Hematopoietic multipotent progenitor cell treated with erythropoietin and hydrocortisone succinate and interleukin-3 and kit ligand, for 15 days (in vitro differentiated cells): ENCODE measurements at places on chromosomes 1 and 21.

DNA sequence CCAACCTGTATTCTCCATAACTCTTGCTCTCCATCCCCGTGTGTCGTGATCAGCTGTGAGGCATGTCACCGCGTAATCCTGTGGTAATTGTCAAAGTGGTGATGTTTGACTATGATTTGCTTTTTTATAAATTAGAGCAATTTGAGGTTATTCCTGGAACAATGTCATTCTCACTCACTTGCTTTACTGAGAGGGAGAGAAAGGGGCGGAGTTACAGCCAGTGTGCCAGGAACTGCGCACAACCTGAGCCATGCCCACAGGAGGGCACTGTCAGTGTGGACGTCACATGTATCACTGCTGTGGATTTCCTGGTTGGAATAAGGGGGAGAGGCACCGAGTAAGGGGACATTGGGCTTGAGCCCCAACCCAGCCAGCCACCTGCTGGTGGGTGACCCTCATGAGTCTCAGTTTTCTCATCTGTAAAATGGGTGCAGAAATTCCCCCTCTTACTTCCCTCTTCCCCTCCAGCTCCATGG lies 6.9 kb downstream of the ADGRB2 start:
- DNase-seq = no peak

- no peak for DNase-seq
Observed at GRCh38 chr1:214850432-214851050, 232.0 kb upstream of the KCNK2 start.

GRCh38 chr1:26787381-26787705 lies 407 bp upstream of the PIGV start:
- DNase-seq = no peak

- no peak for DNase-seq
Observed at GRCh38 chr1:45608175-45609156, 15.4 kb downstream of the CCDC17 start.

DNA sequence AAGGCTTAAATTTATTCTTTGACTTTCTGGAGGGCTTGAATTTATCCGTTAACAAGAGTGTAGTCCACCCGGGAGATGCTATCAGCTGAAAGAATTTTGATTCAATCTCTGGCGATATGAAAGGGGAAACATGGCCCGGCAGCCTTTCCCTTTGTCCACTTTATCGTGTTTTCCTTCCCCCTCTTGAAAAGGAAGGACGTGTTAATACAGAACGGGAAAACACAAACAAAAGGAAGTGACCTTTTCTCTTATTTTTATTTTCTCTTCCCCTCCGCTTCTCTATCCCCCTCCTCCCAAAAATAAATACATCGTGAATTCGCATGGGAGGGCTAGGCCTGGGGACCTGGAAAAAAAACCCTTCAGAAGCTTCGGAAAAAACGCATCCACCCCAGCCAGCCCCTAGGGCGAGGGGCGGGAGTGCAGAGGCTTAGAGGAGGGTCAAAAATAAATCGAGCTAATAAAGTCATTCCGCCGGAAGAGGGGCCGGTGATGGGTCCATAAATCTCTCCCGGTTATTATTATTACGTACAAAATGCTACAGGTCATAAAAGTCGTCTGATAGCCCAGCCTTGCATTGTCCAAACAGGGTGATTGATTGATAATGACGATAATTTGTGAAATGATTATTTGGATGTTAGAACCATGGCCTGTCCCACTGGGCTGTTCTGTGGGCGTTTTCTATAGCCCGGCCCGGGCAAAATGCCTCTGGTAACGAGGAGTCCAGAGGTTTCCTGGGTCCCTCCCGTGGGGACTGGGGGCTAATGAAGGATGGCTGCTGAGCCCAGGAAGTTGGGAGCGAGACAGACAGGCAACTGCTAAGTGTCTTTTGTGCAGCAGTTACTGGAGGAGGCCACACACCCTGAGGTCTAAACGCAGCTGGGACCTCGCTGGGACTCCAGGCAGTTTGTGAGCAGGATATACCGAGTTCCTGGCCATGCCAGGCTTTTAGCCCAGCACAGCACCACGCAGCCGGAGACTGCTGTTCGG lies 179.4 kb downstream of the PRDM16 start:
- no peak for DNase-seq

DNA sequence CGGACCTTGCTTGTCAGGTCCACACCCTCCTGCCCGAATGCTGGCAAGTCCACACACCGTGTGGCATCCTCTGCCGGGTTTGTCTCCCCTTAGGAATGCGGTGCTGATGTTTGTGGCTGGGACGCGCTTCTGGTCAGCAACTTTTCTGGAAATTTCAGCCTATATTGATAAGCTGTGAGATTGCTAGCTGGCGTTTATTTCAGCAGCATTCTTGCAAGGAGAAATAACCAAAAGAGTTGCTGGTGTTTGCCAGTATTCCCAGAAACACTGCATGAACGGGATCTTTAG lies 601 bp downstream of the CEPT1 start:
- peak; percentile 58 for DNase-seq

DNA sequence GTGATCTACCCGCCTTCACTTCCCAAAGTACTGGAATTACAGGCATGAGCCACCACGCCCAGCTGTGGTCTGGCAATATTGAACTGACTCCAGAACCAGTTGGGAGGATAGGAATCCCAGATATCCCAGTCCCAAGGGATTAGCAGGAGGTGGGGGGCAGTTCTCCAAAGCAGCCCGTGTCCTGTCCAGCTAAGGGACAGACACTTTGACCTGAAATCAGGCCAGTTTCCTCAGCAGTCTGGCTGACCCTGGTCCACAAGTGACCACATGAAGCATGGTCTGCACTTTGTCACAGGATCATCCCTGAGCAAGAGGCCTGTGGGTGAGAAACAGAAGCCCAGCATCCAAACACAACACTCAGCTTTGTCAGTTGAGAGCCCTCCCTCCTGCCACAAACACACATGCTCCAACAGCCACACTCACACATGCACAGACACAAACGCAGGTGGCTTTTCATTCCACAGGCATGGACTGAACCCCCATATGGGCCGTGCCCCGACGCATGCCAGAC lies 2.7 kb upstream of the FDPS start:
- no peak for DNase-seq

- peak; percentile 70 for DNase-seq
Observed at GRCh38 chr1:183655562-183656075, 2.5 kb upstream of the APOBEC4 start.

GRCh38 chr1:39776886-39777285 lies 5.7 kb upstream of the OXCT2 start:
- DNase-seq = no peak

- DNase-seq = no peak
Observed at GRCh38 chr1:232992227-232992626, 41.8 kb downstream of the NTPCR start.

DNA sequence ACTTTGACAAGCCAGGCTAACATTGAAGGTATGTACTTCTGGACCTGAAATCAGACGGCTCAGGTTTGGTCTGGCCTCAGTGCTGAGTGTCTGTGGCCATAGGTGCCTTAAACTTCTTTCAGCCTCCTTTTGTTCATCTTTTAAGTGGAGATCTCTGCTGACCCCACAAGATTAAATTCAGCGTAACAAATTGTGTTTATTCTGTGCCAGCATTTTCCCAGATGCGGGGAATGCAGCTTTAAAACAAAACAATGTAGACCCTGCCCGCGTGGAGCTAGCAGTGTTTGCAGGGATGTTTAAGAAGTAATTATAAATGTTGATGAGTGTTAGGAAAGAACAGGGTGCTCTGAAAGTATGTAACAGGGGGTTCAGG lies 923 bp downstream of the CAP1 start:
- DNase-seq = no peak

DNA sequence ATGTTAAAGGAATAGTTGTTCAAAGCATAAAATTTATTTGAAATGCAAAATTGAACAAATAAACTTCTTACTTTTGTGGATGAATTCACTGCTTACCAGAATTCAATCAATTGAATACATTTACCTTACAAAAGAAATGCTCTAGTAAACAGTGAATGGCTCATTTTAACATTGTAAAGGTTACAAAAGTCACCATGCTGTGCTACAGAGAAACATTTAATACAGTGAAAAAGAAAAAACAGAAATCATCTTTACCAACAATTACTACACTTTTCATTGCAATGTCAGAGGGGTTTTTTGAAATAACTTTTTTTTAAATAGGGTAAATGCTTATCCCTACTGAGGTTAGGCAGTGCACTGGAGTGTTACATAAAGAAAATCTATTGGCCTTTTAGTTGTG lies 853.0 kb downstream of the NCAM2 start:
- DNase-seq = no peak

DNA sequence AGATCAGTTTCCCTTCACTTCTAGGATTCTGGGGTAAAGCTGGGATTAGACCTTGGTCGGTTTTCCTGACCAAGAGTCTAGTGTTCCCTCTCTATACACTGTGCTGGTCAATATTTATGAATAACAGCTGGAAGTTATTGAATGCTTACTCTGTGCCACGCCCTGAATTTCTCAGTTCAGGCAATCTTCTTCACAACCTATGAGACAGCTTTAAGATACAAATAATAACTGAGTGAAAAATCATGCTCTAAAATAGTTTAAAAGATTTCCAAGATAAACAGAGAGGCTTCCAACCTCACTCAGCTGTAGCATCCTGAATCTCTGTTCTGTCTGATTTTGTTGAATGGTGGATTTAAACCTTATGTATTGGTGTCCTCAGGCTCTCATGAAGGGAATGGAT lies 72.2 kb downstream of the GNG12 start:
- no peak for DNase-seq

GRCh38 chr1:116558571-116558970 lies 12.3 kb downstream of the CD58 start:
- no peak for DNase-seq

DNA sequence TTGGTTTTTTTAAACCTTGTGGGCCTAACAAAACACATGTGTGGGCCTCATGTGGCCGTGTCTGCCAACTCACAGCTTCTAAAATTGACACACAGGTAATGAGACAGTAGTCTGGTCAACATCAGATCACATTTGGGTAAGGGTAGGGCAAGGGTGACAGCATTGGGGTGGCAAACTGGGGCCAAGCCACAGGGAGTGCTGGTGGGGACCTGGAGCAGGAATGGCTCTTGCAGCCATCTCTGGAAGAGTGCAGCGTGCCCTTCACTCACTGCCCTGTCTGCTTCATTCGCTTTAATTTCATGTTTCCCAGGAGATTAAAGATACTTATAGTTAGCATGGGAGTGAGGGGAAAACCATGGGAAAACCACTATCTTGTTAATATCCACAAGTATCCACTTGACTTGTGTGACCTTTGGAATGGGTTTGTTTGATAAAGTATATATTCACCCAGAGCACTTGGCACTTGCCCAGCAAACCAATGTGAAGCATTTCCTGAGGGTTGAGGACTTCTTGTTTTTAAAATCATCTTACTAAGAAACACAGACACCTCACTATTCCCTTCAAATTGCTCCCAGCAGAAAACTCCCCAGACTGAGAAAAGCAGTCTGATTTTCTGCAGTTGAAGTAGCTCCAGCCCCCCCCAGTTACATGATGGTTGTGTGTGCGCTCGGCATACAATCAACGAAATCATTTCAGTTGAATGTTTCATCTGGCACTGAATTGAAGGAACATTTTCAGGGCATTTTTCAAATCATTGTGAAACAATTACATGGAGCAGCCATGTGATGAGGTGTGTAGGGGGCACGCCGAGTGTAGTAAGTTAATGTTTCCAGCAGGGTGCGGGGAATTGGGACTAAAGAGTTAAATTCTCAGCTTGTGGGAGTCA lies 175.7 kb downstream of the VPS13D start:
- DNase-seq = no peak

- DNase-seq = no peak
Observed at GRCh38 chr1:116033322-116033721, 57.0 kb downstream of the SLC22A15 start.

DNA sequence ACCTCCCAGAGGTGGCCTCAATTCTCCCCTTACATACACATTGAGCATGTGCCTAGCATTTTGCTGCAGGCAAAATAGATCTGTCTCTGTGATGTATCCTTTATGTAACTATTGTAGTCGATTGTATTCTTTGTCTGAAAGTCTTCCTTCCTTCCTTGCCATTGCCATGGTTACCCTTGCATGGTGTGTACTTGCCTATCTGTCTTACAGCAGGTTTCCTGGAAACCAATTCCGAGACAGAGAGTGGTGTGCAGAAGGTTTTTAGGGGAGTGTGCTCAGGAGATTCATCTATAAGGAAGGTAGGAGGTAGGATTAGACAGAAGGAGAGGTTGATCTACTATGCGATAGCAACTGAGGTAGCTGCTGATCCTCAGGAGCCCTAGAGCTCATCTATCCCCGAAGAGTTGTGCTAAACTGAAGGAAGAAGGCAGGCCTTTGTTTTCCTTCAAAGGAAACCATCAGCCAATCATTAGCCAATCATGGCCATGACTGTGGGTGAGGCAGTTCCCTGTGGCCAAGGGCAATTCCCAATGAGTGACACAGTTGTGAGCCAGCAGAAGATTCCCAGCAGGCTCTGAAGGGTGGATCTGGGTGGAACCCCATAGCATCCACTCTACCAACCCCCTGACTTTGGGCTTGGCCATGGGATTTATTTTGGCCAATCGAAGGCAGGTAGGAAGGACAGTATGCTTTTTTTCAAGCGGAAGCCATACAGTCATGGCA lies 15.0 kb downstream of the CITED4 start:
- DNase-seq = no peak

GRCh38 chr1:84862810-84863251 lies 30.2 kb downstream of the LPAR3 start:
- DNase-seq = no peak

GRCh38 chr1:110798691-110799256 lies 74.2 kb upstream of the CD53 start:
- DNase-seq = no peak

GRCh38 chr1:203342192-203342940 lies 8.6 kb downstream of the FMOD start:
- peak; percentile 48 for DNase-seq

- no peak for DNase-seq
Observed at GRCh38 chr1:113983391-113983790, 4.1 kb downstream of the OLFML3 start.

DNA sequence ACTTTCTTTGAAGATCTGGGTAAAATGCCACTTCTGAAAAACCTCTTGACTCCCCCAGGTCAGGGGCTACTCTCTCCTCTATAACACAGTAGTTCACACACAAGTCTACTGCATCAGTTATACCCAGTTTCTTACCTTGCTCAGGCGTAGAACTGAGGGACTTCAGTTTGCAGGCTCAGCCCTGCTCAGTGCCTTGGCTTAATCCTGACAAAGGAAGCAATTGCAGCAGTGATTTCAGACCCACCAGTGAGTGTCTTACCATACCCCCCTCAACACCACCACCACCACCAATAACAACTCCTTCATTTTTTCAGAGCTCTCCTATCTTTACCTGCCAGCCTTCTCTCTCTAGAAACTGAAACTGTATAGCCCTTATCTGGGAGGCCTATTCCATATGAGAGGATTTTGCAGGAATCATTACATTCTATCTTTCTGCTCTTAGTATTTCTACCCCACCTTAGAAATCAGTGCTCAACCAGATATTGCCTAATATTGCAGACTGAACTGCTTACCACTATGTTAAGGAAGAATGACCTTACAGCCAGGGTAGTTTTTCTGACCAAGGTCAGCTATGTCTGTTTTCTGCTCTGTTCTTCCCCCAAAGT lies 105.5 kb upstream of the S1PR1 start:
- no peak for DNase-seq
